ENCODE measurements at places on chromosomes 11 and 22.

- DNase-seq, result no peak
These were observed 885.6 kb downstream of the BRD1 start for GRCh38 chr22:48941903-48942575.

- DNase-seq, result no peak
These were observed 102.4 kb upstream of the FSHB start for GRCh38 chr11:30128269-30128932.

GRCh38 chr22:30336752-30337460 lies 10.2 kb upstream of the TBC1D10A start:
- DNase-seq, result no peak

DNA sequence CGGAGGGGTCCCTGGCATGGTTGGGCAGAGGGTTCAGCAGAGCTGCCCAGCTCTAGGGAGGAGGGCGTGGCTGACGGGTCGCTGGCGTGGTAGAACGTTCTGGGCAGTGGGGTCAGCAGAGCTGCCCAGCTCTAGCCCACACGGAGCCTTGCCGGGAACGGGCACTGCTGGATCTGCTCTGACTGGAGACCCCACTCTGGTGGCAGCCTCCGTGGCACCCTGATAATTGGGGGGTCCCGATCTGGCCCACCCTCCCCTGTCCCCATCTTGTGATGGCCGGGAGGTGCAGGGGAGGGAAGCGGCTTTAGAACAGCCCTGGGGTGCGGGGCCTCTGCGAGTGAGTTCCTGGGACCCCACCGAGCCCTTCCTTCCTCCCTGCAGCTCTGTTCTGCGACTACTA lies 21.9 kb downstream of the MUC5AC start:
- no peak for DNase-seq

GRCh38 chr11:67644042-67644441 lies 4.5 kb upstream of the TBX10 start:
- no peak for DNase-seq

DNA sequence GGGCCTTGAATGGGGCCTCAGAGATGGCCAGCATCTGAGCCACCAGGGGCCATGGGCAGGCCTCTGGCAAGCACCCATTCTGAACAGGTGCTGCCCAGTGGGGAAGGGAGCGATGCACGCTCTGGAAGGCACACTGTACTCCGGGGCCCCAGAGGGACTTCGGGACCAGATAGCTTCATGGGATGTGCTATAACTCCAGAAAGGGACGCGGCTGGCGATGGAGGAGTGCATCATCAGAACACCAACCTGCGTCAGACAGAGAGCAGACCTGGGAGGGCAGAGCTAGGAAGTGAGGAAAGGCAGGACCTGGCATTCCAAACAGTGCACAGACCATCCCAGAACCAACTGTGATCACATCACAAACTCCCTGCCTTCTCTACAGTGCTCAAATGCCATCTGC lies 16.8 kb downstream of the DGCR2 start:
- no peak for DNase-seq

DNA sequence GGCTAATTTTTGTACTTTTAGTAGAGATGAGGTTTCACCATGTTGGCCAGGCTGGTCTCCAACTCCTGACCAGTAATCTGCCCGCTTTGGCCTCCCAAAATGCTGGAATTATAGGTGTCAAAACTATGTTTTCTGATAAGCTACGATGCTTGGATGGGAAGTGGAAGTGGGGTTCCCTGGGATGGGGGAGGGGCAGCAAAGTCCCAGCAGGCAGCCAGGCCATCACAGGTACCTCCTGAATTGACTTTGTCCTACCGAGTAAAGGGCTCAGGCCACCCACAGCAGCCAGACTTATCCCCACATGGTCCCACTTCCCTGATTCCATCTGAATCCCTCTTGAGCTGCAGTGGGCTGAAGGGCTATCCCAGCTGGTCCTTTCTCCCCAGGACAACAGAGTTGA lies 6.9 kb downstream of the FTH1 start:
- DNase-seq, result no peak

GRCh38 chr11:112776834-112777233 lies 184.4 kb upstream of the NCAM1 start:
- DNase-seq, result no peak

DNA sequence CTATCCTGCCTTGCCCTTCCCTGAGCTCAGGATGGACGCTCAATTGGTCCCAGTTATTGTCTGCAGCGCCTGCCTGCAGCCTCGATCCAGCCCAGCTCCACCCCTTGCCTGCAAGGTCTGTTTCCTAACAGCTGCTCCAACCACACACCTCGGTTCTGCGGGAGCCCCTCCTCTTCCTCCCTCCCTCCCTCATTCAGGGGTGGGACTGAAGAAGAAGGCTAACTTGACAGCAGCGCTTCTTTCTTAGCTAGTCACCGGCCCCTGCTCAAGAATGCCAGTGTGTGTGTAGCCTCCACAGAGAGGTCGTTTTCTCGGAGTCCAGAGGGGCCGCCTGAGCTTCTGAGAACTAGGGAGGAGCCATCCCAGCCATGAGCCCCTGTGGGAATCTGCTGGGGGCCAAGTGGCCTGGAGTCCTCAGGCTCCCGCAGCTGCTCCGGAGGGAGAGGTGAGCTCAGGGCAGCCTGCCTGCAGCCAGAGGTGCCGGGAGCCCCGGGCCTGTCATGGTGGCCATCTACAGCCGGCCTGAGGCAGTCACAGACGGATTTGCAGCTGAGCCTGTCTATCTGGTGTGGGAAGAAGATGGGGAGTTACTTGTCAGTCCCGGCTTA lies 36.1 kb downstream of the LIMK2 start:
- DNase-seq, result peak; percentile 23

DNA sequence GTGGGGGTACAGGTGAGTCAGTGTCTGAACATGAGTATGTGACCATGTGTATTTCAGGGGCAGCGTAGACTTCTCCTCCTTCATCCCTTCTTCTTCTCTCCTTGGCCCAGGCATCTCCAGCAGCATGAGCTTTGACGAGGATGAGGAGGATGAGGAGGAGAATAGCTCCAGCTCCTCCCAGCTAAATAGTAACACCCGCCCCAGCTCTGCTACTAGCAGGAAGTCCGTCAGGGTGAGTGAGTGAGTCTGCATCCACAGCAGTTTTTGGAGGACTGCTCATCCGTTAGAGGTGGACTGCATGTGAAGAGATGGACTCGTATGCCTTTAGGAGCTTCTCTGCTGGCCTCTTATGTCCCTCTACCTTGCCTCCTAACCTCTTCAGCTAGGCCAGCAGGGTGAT lies 15.6 kb downstream of the TUB start:
- no peak for DNase-seq

DNA sequence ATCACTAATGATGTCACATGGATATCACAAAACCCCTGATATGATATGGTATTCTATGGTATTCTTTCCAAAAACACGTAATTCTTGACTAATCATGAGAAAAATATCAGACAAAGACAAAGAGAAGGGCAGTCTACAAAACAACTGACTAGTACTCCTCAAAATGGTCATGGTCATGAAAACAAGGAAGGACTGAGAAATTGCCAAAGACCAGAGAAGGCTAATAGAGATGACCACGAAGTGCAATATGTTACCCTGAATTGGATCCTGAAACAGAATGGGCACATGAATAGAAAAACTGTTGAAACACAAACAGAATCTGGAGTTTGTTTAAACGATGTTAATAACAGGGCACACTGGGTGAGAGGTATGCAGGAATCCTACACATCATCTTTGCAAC lies 10.2 kb downstream of the CKAP5 start:
- no peak for DNase-seq

GRCh38 chr22:38835888-38836301 lies 7.9 kb downstream of the NPTXR start:
- no peak for DNase-seq

- DNase-seq, result no peak
These were observed 475.4 kb upstream of the CHORDC1 start for GRCh38 chr11:90698238-90698637.

GRCh38 chr11:129779342-129779741 lies 36.3 kb upstream of the TMEM45B start:
- DNase-seq, result no peak

GRCh38 chr11:9160166-9160565 lies 68.8 kb upstream of the SCUBE2 start:
- DNase-seq, result no peak

DNA sequence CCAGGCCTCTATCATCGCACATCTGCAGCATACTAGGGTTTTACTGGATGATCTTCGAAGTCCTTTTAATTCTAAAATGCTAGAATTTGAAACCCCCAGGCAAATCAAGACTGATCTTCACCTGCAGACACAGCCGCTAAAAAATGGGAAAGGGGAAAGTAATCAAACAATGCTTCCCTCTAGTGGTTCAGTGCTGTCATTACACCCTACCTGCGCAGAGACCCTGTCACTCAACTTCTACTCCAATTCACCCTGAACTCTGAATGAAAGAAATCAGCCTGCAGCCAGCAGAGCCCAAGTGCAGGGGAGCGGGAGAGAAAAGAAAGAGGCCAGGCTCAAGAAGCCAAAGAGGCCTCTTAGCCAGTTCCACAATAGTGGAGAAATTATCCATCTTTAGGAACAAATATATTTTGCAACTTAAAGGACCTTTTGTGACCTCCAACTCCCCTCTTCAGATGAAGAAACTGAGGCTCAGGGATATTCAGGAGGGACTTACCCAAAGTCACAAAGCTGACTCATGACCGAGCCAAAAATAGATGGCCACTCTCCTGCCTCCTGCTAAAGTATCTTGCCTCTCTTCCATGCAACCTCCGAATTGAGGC lies 33.0 kb downstream of the SERGEF start:
- no peak for DNase-seq

DNA sequence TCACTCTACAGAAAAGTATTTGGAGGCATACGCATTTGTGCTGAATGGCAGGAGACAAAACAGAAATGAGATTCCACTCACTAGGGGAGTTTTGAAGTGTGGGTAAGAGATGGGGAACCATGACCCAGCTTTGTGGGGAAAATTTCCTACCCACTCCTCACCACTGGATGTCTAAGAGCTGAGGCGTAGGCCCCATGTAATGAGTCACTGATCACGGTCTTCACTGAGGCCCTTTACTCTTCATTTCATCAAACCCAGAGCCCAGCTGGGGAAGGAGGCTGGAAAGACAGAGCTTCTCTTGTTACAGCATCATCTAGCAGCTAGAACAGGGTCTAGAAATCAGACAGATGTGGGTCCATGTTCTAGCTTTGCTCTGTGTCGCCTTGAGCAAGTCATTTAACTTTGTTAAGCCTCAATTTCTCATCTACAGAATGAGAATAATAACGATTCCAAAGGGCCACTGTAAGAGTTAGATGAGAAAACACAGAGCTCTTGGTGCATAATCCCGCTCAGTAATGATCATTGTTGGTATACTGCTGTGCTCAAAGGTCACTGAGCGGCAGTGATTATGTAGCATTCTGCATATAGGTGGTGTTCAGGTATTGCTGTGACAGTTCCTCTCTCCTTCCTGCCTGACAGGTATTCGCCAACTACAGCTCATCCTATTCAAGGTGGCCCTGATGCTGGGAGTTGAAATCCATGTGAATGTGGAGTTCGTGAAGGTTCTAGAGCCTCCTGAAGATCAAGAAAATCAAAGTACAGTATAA lies 97.2 kb downstream of the MICAL2 start:
- peak; percentile 62 for DNase-seq

GRCh38 chr22:33535937-33536875 lies 384.1 kb downstream of the LARGE1 start:
- DNase-seq, result no peak

DNA sequence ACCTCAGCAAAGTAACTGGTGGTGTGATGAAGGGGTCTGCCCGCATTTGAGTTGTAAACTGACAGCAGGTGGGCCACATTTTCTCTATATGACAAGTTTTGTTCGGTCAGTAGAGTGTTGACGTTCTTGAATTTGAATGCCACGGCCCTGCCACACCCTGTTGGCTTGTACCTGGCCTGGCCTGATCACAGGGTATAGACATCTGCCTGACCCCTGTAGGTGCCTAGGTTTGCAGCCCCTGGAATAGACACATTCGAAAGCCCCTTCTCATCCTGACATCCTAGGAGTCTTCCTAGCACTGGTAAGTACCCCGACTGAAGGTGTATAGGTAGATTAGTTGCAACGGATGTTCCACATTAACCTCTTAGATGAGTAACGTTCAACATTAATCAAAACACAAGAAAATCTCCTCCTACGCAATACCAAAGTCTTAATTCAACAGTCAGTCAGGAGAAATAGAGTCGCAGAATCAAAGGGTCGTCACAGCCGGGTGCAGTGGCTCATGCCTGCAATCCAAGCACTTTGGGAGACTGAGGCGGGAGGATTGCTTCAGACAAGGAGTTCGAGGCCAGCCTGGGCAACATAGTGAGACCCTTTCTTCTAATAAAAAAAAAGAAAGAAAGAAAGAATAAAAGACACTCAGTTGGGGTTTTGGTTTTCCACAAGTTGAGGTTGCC lies 43.6 kb upstream of the CD5 start:
- no peak for DNase-seq

DNA sequence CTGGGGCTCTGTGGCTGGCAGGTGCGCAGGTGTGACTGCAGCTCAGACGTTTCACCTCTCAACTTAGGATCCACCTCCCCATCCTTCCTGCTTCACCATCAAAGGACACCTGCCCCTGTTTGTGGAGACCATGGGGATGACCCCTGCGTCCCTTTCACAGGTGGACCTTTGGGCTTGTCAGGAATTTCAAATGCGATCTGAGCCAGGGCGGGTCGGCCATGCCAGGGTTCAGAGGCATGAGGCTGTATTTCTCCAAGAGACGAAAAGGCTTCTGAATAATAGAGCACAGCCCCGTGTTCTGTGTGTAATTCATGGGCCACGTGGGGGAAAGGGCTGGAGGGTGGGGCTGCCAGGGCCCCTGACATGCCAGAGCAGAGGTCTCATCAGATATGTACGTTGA lies 668.0 kb downstream of the BRD1 start:
- DNase-seq, result no peak

DNA sequence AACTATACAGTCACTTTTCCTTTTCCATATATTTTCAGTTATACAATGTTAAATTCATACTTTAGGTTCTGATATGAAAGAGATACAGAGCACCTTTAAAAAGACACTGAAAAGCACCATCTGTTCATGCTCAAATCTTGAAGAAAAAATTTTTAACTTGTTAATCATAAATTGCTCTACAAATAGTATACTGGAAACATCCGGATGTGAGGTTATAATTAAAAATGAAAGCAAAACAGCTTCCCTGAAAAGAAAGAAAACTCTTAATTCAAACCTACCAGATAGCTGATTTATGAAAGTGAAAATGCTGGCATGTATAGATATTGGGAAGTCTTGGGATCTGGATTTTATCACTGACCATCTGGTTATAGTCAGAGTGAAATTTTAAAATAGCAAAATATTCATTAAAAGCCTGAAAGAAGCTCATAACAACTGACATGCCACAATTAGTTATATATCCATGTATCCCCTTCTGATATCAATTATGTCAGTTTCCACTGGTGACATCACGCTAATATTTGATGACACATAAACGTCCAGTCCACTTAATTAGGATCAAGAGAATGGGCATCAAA lies 740.0 kb downstream of the DLG2 start:
- no peak for DNase-seq

DNA sequence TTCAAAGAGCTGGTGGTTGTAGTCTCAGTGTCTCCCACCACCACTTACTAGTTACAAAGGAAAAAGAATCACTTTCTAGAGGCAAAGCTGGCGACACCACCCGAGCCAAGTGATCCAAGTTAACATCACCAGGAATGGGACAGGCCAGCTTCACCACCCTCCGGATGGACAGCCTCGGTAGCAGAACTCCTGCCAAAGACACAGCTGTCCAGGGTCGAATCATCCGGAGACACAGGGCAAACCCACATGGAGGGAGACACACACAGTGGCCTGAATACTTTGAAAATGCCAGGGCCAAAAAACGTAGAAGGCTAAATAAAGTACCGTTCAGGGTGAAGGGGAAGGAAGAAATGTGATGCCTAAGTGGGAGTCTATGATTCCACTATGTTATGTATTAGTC lies 33.1 kb downstream of the KCNQ1 start:
- DNase-seq, result no peak

GRCh38 chr22:29825578-29825977 lies 12.5 kb downstream of the ASCC2 start:
- no peak for DNase-seq

GRCh38 chr11:113151521-113151920 lies 162.9 kb upstream of the TTC12 start:
- no peak for DNase-seq

Measured in stimulated activated CD8-positive, alpha-beta memory T cell treated with anti-CD3 and anti-CD28 coated beads, Interleukin-15, amount 100 ng/mL, for 48 hours (primary cell).